WTC11 (cell line): ENCODE measurements at places on chromosomes 16 and 17. TPM values are rescaled to one million over a fixed set of nuclear protein-coding genes. Genes with fewer than 3 reads are reported as not detected.

The EVI2B gene
- 0.18 to 0.37 TPM (median 0.25 TPM) in 3 replicates for total RNA-seq

GRCh38 chr17:62631086-62631935 is 3.8 kb downstream of the MRC2 start:
- no peak for DNase-seq

GRCh38 chr16:89167425-89167941 is 4.1 kb upstream of the CDH15 start:
- DNase-seq, result peak; percentile 97

GRCh38 chr17:1074886-1075605 is 78.1 kb downstream of the TIMM22 start:
- no peak for DNase-seq

GRCh38 chr16:79838496-79839259 is 238.1 kb upstream of the MAF start:
- no peak for DNase-seq

The CD68 gene
- total RNA-seq, result 0.41 to 0.87 TPM (median 0.72 TPM) in 3 replicates

- DNase-seq, result no peak
Observed at GRCh38 chr16:63947022-63947421, 1174.8 kb downstream of the CDH11 start.

DNA sequence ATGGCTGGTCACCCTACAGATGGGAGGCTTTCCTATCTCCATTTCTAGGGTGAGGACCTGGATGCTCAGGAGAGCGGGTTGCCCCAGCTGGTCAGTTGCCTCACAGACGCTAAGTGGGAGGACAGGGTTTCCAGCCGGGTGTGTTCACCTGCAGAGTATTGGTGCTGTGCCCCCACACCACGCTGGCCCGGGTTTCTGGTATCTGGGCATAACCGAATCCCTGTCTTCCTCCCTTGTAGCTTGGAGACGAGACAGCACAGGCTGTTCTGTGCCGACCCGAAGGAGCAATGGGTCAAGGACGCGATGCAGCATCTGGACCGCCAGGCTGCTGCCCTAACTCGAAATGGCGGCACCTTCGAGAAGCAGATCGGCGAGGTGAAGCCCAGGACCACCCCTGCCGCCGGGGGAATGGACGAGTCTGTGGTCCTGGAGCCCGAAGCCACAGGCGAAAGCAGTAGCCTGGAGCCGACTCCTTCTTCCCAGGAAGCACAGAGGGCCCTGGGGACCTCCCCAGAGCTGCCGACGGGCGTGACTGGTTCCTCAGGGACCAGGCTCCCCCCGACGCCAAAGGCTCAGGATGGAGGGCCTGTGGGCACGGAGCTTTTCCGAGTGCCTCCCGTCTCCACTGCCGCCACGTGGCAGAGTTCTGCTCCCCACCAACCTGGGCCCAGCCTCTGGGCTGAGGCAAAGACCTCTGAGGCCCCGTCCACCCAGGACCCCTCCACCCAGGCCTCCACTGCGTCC is 9.7 kb downstream of the CX3CL1 start:
- DNase-seq, result no peak

The RNF157 gene
- 11.2 to 15.1 TPM (median 13.7 TPM) in 3 replicates for total RNA-seq

The TCAP gene
- total RNA-seq, result 2.5 to 2.9 TPM (median 2.8 TPM) in 3 replicates

DNA sequence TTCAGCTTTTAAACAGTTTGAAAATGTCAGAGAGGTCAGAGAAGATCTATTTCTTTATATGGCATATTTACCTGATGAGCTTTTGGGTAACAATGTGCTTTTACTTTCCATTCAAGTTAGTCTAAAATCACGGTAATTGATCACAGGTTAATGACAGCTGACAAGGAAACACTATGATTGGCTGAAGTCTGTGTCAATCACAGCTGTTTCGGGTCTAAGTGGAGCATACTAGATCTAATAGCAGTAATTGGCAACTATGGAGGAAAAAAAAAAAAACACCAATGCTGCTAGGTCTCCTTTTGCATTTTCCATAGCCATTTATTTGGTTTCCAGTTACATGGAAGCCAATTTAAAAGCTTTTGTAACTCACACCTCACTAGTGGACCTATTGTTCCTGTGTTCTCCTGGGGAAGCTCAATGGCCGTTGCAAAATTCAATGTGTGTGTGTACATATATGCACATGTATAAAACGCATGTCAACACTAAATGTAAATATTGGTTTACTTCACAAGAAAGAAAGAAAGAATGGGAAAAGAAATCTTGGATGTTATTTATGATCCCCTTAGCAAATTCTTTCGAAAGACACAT is 568.3 kb upstream of the ZFHX3 start:
- no peak for DNase-seq

The CEMP1 gene
- total RNA-seq, result 0.14 to 0.32 TPM (median 0.15 TPM) in 3 replicates

- peak; percentile 100 for DNase-seq
Observed at GRCh38 chr17:77140166-77140877, 447 bp upstream of the SEC14L1 start.

The DNAH3 gene
- total RNA-seq, result 0.57 to 1.2 TPM (median 1.1 TPM) in 3 replicates

- no peak for DNase-seq
Observed at GRCh38 chr16:72620348-72620747, 427.6 kb downstream of the ZFHX3 start.

DNA sequence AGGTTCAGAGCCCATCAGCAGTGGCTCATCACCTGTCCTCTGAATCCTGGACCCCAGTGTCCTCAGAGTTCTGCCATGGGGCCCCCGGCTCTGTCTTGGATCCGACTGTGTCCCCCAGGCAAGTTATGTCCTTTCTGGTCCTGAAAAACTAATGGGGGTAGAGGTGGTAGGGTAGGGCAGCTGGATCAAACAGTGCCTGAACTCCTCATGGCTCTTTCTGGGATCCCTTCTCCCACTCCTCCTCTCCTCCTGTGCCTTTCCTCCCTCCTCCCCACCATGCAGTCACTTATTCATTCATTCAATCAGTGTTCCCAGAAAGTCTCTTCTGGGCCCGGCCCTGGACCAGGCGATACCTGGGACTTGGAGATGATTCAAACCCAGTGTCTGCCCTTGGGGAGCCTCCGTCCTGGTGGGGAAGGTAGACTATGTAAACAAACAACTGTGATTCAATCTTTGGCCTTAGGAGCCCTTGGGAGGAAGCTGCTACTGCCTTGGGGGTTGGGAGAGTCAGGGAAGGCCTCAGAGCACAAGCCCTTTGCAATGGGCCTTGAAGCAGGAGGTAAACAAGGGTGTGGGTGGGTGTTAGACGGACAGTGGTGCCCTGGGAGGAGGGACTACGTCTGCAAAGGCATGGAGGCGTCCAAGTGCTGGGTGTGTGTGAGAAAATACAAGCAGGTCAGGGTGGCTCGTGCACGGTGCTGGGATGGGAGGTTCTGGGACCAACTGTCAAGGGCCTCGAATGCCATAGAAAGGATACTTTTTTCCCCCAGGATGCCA is 6.4 kb upstream of the FAM83G start:
- no peak for DNase-seq

DNA sequence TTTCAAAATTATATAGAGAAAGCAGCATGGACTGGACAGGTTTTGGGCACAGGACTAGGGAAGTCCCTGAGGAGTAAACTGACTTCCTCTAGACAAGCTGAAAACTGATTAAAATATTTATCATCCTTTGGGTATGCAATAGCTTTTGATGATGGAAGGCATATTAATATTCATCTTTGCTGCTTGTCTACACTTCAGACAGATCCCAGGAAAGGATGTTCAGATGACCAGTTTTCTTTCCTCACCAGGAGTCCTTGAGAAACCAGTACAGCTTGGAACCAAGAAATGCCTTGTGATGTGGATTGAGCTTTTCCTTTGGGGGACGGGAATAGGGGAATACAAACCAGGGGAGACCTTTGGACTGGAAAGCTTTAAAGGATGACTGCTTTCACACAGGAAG is 195.5 kb downstream of the FTO start:
- DNase-seq, result no peak

DNA sequence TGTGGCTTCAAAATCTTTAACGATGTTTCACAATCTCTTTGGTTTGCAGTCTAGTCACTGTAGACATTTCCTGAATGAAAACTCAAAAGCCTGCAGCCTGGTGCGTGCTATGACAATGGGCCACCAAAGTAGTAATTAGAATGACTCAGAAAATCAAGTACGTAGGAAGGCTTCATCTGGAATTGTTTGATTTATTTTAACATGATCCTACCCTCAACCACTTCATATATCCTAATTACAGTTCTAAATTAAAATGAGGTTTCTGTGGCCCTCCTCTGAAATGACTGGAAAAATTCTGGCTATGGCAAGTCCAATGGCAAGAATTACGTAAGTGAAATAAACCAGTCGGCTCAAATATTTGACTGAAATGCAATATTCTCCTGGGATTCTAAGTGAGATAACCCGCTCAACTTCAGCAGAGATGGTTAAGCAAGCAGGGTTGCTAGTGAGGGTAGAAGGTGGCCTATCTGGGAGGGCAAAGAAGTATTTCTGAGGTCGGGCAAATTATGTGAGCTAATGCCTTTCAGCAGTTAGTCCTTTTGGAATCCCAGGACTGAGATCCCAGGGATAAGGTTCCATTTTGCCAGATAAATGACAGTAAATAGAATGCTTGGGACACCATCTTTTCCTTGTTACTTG is 145.6 kb upstream of the MYOCD start:
- DNase-seq, result no peak

DNA sequence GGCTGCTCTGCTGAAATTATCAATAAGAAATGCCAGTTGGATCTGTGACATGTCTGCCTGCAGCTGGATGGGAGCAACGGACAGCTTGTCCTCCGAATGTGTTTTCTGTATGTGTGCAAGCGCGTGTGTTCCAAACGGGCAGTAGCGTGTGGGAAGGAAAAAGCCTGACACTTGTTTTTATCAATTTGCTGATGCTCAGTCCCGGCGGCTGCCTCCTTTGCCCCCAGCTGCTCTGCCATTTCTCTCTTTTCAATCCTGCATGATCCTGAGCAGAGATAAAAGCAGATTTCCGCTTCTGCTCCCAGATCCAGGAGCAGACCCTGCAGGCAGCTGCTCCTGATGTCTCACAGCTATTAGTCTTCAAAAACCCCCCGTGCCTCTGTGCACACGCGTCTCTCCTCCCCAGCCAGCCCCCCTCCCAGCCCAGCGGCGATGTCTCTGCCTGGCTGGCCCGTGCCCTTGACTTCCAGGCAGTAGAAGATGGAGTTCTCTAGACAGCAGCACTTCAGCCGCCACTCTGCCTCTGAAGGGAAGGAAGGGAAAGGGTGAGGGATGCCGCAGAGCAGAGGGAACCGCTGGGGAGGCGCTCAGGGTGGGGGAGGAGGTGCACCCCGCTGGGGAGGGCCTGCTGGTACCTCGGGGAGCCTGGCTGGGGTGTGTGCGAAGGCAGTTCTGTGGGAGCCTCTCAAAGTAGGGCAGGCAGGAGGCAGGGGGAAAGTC is 4.1 kb downstream of the PRCD start:
- DNase-seq, result no peak

- DNase-seq, result peak; percentile 62
Observed at GRCh38 chr16:17277981-17278381, 192.8 kb downstream of the XYLT1 start.

The RNF135 gene
- 10.3 to 12.3 TPM (median 10.4 TPM) in 3 replicates for total RNA-seq
